MCF 10A (cell line): ENCODE measurements at places on chromosomes 1 and 21. TPM values are rescaled to one million over a fixed set of nuclear protein-coding genes. Genes with fewer than 3 reads are reported as not detected.

- no peak for DNase-seq
Measured at GRCh38 chr1:246128494-246129069, 378.5 kb downstream of the SMYD3 start.

GRCh38 chr1:225299624-225300023, 128.2 kb downstream of the LBR start:
- peak; percentile 79 for DNase-seq

GRCh38 chr1:199002661-199003060, 363.8 kb downstream of the PTPRC start:
- no peak for DNase-seq

DNA sequence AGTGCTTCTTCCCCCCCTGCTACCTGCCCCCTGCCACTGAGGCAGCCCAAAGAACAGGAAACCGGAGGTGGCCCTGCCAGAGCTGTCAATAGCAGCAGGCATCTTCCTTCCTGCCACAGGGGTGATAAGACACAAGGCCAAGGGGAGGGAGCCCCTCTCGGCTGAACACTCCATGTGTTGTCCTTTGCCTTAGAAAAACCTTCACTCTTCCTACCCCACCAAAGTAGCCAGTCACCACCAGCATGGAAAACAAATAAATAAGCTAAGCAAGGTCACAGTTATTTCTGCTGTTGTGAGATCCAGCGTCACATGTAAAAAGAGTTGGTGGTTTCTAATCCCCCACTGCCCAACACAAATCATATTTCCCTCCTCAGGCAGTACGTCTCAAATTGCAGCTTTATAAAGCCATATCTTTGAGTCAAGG, 104.8 kb upstream of the DPT start:
- DNase-seq: no peak

The OR2T2 gene
- total RNA-seq: not detected in 2 replicates

The PLPPR4 gene
- total RNA-seq: not detected in 2 replicates
